ENCODE measurements at places on chromosomes 11 and 22.

GRCh38 chr22:19941365-19942082 lies at the start of the genes COMT and TXNRD2:
Gene COMT, plus strand, starts transcription at chr22:19941772. Its CDS starts 20,755 bp downstream, at chr22:19962527.
Gene TXNRD2, minus strand, starts transcription at chr22:19941818. Its CDS starts 15 bp downstream, at chr22:19941803.
- DNase-seq, result peak; percentile 49

- no peak for DNase-seq
Measured at GRCh38 chr11:92268546-92268945, 43.9 kb downstream of the FAT3 start.

DNA sequence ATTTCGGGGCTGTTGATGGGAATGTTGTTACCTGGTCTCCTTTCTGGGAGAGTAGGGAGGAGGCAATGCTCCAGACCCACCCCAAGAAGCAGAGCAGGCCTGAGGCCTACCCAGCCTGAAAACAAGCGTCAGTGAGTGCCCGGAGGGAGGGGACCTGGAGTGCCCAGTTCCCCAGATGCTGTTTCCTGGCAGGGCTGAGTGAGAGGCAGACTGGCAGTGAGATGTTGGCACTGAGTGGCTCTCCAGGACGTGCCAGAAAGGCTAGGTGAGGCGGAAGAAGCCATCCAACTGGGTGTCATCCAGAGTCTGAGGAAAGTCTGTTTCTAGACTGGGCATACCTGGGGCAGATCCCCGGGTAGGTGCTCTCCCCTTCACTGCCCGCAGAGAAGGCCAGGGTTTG lies 1.3 kb downstream of the POU2F3 start:
- DNase-seq, result no peak

GRCh38 chr22:33539902-33540751 lies 380.1 kb downstream of the LARGE1 start:
- no peak for DNase-seq

- DNase-seq, result no peak
Measured at GRCh38 chr11:1029654-1030053, 6.9 kb downstream of the MUC6 start.

DNA sequence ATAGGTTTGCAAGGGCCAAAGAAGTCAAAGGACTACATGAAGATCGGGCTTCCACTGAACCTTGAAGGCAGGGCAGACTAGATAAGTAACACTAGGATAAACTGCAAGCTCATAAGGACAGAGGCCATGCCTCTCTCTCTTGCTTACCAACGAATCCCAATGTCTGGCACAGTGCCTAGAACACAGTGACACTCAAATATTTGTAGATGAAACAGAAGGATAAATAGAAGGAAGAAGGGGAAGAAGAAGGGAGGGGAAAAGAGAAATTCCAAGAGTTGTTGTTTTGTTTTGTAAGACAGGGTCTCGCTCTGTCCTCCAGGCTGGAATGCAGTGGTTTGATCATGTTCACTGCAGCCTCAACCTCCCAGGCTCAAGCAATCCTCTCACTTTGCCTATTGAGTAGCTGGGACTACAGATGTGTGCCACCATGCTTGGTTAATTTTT lies 26.9 kb downstream of the SIK3 start:
- DNase-seq, result no peak

- DNase-seq, result no peak
Measured at GRCh38 chr22:34798605-34799004, 267.4 kb upstream of the ISX start.

GRCh38 chr11:119195680-119196079 lies 10.4 kb downstream of the NHERF4 start:
- DNase-seq, result no peak

DNA sequence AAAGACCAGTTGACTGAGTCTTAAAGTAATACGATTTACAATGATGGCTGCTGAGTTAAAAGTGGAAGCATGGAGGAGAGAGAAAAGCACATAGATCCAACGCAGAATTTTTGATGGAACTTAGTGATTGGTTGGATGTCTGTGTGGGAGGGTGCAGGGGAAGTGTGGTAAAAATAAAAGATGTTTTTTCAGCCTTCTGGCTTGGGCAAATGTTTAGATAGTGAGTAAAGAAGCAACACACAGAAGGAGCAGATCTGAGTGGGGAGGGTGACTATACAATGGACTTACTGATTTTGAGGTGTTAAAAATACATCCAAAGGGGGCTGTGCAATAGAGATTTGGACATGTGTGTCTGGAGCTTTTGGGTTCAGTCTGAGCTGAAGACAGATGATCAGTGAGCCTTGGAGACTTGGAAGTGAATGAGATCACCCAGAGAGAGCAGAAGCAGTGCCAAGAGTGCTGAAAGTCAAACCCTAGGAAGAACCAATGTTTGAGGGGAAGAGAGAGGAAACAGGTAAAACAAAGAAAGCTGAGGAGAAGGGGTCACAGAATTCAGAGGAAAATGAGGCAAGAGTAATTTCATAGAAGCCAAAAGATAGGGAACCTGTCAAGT lies 8.6 kb downstream of the GRIA4 start:
- no peak for DNase-seq

DNA sequence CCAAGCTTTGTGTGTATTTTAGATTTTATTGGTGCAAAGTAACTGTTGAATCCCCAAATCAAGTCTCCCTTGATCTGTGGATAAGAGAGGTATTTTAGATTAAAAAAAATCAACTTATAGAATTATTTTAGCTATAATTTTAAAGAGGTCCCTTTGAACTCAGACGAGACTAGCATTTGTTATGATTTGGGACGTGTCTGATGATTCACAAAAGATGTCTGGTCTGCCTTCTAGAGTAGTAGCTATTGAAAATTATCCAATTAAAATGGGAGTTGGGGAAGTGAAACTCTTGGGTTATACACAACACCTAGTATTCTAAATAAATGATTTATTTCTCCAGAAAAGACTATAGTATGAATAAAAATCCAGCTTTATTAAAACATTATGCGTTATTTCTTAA lies 227.9 kb upstream of the GRIA4 start:
- no peak for DNase-seq

Data from stimulated activated CD8-positive, alpha-beta memory T cell treated with anti-CD3 and anti-CD28 coated beads, Interleukin-2, amount 100 ng/mL, for 1 hour (primary cell).